NCI-H1105 (cell line): ENCODE measurements at places on chromosomes 1 and 21.

- DNase-seq: no peak
These were observed 1.6 kb downstream of the AGO4 start for GRCh38 chr1:35809114-35810095.

DNA sequence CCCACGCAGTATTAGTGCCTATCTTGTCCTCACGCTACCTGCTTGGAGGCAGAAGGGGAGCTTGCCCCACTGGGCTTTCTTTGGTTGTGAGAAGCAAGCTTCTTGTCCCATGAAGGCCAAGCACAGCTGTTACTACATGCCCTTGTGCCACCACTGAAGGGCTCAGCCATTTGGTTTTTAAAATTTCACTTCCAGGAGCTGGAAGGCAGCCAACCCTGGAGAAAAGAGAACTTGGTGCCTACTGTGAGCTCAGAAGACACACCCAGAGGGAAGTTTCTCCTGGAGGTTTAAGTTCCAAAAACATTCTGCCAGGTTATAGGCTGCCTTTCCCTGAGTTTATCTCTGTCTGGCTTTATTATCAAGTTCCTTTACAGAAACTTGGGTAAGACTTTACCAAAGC lies 187.4 kb downstream of the SLC35F3 start:
- no peak for DNase-seq

DNA sequence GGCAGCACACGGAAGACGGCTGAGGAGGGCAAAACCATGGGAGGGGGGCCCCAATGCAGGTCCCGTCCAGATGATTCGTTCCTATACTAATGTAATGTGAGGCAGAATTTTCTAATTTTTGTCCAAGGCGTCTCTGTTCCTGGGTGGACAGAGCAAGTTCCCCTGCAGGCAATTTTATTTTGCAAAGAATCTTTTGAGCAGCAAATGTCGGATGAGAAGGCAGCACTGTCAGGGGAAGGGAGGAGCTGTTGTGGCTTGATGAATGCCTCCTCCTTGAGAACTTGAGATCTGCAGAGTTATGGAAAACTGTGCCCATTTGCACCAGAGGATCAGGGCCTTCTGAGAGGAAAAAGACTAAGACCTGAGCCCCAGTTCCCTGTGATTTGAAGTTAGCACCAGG lies 17.3 kb downstream of the SLC1A7 start:
- no peak for DNase-seq

DNA sequence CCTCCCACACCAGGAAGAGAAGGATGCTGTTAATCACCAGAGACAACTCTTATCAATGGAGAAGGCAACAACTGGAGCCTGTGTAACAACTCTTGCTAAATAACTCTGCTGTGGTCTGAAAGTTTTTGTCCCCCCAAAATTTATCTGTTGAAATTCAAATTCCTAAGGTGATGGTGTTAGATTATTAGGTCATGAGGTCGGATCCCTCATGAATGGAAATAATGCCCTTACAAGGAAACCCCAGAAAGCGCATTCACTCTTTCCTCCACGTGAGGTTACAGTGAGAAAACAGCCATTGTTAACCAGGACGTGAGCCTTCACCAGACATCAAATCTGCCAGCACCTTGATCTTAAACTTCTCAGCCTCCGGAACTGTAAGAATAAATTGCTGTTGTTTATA lies 141.9 kb upstream of the CXADR start:
- DNase-seq: no peak

- DNase-seq: no peak
These were observed 62.9 kb downstream of the CDKN2C start for GRCh38 chr1:51032936-51033335.

DNA sequence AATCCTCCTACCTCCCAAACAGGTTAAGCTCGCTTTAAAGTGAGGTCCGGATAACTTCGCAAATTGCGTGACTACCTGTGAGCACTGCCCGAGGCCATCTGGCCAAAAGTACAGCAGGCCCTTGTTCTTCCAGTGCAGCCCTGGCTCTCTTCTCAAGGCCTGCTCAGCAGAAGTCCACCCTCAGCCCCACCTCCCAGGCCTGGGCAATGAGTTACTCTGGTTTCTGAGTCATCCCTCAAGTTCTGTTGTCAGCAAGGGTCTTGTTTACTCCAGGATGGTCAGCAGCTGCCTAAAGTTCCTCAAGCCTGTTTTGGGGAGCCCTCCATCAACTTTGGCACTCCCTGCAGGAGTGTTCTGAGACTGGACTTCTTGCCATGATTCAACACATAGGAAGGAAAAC lies 101.7 kb downstream of the BCAR3 start:
- DNase-seq: no peak

DNA sequence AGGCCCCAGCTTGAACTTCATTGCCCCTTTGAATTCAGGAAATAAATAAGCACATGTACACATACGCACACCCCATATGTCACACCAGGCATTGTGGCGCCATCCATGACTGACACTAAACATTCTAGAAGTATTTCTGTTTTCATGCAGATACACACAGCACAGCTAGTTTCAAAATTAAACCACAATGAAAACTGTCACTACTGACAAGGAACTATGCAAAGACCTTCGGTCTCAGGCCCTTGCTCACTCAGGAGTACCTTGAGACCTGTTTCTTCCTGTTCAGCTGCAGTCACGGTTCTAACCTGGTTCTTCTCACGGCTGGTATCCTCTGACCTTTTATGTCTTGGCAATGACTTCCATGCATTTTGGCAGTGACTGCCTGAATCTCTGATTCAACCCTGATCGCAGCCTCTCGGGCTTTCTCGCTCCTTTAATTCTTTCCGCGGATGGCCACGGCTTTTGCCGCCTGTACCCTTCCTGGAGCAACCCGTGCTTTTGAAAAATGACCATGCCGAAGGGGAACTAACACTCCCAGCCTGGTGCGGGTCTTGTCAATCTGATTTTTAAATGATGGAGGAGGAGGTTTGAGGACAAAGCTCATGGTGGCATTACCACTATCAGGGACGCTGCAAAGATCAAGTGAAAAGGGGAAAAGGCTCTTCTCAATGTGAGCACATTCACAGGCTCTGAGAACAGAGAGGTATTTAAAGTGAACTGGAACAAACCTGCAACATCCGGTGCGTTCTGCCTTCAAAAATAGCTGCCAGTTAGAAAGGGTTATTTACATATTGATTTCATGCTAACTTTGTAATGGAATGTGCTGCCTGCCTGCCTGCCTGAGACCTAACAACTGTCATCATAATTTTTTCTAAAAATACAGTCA lies 384.6 kb downstream of the RRAGC start:
- no peak for DNase-seq

- no peak for DNase-seq
These were observed 436.4 kb downstream of the LRRIQ3 start for GRCh38 chr1:73761559-73761958.
